ENCODE measurements at places on chromosomes 2 and 18. TPM values are rescaled to one million over a fixed set of nuclear protein-coding genes. Genes with fewer than 3 reads are reported as not detected.

Gene ABCB11
- total RNA-seq = 0.10 TPM

Gene CHRND
- total RNA-seq = 119 TPM

DNA sequence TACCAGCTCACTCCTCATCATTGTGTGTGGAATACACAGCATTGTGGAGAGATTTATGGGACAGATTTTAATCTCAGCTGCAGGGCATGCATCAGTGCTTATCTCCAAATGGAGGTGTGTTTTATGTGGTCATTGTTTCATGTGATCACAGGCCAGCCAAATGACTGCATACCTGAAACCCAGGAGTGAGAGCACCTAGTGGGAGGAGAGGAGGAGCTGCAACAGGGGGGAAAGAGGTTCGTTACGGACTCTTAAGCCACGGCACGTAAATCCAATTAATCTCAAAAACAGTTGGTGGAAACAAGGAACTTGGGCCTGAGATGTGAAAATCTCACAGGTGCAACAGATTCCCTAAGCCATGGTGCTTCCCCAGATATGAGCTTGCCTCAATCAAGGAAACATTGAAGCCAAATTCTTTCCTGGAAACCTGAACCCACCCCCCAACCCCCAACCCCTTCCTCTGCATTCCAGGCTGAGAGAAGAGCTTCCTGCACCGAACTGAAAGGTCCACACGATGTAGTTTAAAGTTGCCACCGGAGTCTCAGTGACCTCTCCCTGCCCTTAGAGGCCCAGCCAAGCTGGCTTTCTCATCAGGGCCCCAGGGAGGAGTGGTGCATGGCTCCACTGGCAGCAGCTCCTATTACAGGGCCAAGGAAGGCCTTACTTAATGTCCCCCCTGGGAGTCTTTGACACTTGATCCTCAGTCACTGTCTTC lies 167.4 kb downstream of the C1D start:
- no peaks in the 10 kb centered on the region for H3K36me3 ChIP-seq
- no peaks in the 10 kb centered on the region for H3K27me3 ChIP-seq
- no peak overlapping the region for H3K4me3 ChIP-seq
- H3K27ac ChIP-seq = no peak overlapping the region
- peaks cover 8% of the 10 kb centered on the region for H3K4me1 ChIP-seq

- H3K27me3 ChIP-seq = no peaks in the 10 kb centered on the region
- DNase-seq = no peak
- H3K4me1 ChIP-seq = peaks cover 35% of the 10 kb centered on the region
- no peaks in the 10 kb centered on the region for H3K36me3 ChIP-seq
- no peak overlapping the region for H3K27ac ChIP-seq
- H3K4me3 ChIP-seq = no peak overlapping the region
Measured at GRCh38 chr2:98503481-98504105, 58.9 kb downstream of the INPP4A start.

DNA sequence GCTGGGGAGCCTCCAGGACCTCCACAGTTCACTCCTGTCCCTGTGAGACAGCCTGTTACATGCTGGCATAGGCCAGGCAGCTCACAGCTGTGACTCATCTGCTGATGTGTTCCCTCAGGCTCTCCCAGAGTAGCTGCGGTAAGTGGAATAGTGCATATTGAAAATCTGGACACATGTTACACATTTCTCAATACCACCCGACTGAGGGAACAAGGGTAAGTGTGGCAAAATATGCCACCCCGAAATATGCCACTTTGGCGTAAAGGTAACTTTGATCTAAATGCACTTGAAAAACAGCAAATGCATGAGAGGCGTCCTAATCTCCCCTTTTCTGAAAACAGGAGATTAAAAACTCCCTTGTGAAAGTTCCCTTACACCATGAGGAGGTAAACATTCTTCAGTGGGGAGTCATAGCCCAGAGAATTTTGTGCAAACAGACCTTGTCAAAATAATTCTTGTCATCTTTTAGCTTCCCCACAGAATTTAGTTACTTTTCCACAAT lies 557.9 kb downstream of the CCDC85A start:
- no peak overlapping the region for H3K27ac ChIP-seq
- H3K4me1 ChIP-seq = no peaks in the 10 kb centered on the region
- H3K4me3 ChIP-seq = no peak overlapping the region
- H3K27me3 ChIP-seq = no peaks in the 10 kb centered on the region

DNA sequence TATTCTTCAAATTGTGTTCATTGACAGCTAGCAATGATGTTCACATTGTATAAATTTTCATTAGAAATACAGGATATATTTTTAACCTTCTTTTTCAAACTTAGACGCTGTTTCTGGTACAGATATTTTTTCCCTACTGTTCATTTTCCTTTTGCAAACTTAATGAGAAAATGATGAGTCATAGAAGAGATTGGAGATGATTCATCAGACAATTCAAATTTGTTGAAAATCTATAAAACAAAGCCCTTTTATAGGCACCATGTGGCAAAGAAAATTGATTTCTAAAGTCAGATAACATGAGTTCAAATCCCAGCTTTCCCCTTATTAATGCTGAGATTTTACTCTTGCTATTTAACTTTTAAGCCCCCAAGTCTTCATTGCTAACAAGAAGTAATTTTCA lies 728.8 kb upstream of the DDX18 start:
- no peaks in the 10 kb centered on the region for H3K36me3 ChIP-seq
- no peak overlapping the region for H3K27ac ChIP-seq
- H3K4me1 ChIP-seq = no peaks in the 10 kb centered on the region
- no peak for DNase-seq
- H3K27me3 ChIP-seq = no peaks in the 10 kb centered on the region

All from gastrocnemius medialis (tissue), 4 donors.